ENCODE measurements at places on chromosomes 13 and 19.

DNA sequence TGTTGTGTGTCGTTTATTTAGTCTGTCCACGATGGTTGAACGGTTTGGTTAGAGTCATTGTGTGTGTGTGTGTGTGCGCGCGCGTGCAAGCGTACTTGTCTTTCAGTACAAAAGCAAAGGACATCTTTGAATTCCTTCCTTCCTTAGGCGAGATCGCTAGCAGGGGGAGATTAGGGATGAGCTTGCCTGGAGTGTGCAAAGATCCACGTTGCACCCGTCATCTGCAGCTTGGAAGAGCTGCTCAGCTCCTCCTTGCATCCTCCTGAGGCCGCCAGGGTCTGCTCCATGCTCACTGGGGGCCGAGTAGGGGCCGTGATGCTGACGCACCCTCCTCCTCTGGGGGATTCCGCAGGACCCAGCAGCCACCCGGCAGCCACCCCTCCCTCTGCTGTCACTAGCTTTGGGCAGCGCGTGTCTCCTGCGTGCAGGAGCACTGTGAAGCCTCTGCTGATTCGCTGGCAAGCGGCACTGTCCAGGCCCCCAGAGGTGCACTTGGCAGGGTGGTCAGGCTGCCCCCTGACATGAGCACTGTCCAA lies 137.3 kb downstream of the KDM4B start:
- no peak for DNase-seq

- DNase-seq: no peak
These were observed 35.3 kb upstream of the MYO16 start for GRCh38 chr13:108594153-108594552.

- DNase-seq: no peak
These were observed 248.7 kb downstream of the KLF5 start for GRCh38 chr13:73307481-73307880.

DNA sequence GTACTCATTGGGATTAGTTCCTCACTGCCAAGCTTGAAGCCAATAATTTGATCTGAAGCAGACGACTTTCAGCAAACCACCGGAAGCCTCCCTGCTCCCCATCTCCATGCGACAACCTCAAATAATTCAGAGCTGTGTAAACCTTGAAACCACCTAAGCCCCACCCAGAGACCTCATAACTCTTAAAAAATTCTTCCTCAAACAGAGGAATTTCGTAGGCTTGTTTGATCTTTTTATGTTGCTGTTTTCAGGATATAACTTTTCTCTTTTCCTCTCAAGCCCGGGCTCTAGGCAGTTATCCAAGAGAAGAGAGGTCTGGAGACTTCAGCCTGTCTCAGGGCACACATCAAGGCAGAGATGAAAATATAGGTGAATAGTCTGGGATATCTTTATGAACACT lies 311.6 kb downstream of the KCNRG start:
- no peak for DNase-seq

DNA sequence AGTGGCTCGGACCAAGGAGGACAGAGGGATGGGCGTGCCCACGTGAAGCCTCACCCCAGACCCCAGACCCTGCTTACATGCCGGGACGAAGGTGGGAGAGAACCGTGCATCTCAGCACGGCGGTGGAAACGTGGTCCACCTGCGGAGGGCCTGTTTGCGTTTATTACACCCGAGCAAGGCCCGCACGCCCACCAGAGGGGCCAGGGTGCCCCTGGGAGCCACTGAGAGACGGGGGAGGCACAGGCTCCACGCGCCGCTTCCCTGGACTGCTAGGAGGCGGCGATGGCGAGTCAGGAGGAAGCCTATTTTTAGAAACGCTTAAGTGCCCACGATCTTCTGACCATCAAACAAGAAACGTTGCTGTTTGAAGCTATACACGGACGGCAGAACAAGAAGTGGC lies 80.7 kb downstream of the ATP11A start:
- DNase-seq: no peak

GRCh38 chr19:44869733-44870470 lies 21.2 kb upstream of the TOMM40 start:
- no peak for DNase-seq

DNA sequence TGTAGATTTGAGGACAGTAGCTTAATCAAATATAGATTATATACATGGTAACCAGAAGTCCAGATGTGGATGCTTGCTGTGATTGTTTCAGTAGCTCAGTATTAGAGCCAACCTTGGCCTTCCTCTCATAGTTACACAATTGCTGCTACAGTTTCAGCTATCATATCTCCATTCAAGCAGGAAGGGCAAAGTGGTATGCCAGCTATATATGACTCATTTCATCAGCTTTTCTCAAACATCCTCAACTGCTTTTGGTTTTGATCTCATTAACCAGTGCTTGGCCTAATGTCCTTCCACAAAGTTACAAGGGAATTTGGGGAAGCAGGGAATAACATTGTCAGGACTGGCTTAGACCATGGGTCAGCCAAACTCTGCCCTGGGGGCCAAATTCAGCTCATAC lies 73.0 kb upstream of the MAB21L1 start:
- no peak for DNase-seq

- no peak for DNase-seq
These were observed 79.7 kb downstream of the EFNB2 start for GRCh38 chr13:106455777-106456176.

- DNase-seq: no peak
These were observed 89.9 kb downstream of the COL4A2 start for GRCh38 chr13:110396913-110397381.

- no peak for DNase-seq
These were observed 61.6 kb downstream of the GSX1 start for GRCh38 chr13:27853861-27854260.

DNA sequence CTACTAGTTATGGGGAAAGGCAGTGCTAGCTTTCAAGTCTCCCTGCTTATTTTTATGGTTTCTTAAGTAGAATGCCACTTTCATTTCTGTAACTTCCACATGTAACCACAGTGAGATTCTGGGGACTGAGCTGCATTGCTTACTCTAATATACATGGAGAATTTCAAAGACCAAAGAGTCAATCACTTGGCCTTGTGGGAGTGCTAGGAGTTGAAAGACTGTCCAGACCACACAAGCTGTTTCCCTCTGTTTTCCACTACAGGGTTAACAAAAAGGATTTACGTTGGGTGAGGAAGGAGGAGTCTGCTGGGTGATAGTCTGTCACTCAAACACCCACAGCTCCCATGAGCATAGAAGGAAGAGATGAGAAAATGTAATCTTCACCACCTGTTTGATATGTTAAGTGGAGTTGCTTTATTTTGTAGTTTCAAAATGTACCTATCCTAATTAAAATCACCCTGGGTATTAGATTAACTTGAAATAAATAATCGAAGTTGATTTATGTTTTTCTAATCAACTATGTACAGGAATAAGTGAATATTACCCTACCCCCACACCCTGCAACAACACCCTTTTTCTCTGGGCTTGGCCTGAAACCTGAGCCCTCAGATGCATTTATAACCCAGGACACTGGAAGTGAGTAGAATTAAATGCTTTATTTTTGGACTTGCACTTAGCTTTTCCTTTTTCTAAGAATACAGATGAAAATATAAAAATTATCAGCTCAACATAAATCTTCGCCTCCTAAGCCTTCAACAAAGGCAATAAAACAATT lies 225.8 kb upstream of the SLC10A2 start:
- DNase-seq: no peak

DNA sequence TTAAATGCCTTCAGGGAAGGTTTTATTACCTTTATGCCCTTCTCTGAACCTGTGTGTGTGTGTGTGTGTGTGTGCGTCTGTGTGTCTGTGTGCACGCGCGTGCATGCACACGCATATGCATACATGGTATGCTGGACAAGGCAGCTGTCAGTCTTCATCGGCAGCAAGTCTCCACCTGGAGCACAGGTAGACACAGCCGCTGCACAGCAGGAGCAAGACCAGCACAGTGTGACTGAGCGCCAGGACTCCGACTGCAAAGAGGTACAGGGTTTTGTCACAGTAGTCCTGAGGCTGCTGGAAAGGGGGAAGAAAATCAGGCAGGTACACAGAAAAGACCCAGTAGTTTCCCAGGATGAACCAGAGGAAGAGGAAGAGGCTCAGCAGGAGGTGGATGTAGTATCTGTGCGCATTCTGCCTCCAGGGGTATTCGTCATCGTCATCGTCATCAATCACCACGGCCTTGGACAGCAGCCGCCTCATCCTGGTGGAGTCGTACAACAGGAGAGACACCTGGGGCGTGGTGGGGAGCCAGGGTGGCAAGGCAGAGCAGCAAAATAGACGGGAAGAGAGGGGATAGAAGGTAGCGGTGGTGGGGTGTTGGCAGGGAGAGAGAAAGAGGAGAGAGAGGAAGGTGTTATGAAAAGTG lies 12.8 kb upstream of the DHRS12 start:
- no peak for DNase-seq

GRCh38 chr19:51226067-51226466 lies 1.2 kb downstream of the CD33 start:
- DNase-seq: no peak

DNA sequence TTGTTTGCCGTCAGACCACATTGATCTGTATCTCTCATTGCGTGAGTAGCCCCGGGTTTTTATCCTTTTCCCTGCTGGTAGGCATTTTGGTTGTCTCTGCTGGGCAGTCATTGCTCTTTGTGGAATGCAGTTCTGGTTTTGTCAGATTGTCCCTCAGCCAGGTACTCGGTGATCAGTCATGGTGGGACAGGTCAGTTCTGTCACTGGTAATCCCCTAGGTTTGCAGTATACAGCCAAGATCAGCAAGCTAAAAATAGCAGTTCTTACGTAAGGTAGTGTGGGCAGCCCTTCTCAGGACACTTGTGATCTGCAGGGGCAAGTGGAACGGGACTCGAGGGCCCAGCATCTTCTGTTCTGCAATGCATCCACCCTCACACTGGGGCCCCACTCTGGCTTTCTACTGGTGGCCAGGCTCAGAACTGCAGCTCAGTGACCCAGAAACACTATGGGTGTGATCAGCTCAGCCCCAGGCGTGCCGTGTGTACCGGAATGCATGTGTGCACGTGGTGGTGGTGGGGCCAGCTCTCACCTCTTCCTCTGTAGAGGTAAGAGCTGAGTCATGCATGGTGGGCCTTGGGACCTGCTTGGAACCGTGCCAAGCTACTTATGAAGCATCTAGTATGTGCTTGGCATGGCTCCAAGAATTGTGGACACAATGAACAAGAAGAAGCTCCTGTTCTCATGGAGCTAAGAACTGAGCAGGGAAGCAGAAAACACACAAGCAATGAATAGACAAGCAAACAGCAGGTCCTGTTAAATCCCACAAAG lies 6.3 kb downstream of the PLEKHF1 start:
- DNase-seq: peak; percentile 91

DNA sequence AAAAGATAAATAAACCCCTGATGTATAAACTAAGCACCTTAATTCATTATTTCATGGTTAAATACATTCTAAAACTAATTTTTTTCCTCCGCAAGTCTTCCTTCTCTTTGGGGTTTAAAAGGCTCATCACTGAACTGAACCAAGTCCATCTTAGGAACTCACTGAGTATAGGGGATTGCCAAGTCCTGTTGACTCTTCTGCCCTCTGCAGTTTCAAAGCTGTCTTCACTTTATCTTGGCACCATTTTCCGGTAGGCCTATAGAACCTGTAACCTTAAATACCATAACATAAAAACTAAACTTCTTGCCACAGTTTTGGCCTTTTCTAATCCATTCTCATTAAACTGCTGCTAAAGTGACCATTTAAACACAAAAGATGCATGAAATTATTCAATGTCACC lies 66.5 kb upstream of the USPL1 start:
- no peak for DNase-seq

- DNase-seq: no peak
These were observed 4.7 kb upstream of the ZNF611 start for GRCh38 chr19:52739576-52739975.

GRCh38 chr19:52945652-52946321 lies 16.9 kb downstream of the ZNF816 start:
- no peak for DNase-seq

DNA sequence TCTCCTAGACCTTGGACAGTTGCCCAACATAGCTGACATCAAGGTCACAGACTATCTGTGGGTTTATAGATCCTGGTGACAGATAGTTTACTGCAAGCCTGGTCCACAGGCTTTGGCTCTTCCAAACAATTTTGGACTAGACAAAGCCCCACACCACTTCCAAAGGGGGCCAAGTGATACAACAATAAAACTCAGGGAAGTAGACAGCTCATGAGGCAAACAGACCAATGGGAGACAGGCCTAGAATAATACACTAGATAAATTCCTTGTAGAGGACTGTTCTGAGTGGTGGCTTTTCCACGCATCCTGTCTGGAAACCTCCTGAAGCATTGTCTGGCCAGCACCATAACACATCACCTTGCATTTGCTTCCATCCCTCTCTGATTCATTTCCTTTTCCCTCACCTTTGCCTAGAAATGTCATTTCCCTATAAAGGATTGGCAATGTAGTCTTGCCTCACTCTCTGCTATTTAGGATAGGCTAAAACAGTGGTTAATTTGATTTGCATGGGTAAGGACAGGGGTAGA lies 284.2 kb downstream of the POU4F1 start:
- no peak for DNase-seq

DNA sequence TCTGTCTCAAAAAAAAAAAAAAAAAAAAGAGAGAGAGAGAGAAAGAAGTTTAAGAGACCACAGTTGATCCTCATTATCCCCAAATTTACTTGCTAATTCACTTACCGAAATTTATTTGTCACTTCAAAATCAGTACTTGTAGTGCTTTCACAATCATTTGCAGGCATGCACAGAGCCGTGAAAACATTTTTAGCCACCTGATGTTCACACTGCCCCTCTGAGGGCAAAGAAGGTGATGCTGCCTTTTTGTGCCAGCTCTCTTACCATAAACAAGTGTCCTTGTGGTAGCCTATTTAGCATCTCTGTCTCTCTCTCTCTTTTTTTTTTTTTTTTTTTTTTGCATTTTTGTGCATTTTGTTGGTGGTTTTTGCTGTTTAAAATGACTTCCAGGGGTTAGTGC lies 24.1 kb upstream of the CASP14 start:
- DNase-seq: no peak

DNA sequence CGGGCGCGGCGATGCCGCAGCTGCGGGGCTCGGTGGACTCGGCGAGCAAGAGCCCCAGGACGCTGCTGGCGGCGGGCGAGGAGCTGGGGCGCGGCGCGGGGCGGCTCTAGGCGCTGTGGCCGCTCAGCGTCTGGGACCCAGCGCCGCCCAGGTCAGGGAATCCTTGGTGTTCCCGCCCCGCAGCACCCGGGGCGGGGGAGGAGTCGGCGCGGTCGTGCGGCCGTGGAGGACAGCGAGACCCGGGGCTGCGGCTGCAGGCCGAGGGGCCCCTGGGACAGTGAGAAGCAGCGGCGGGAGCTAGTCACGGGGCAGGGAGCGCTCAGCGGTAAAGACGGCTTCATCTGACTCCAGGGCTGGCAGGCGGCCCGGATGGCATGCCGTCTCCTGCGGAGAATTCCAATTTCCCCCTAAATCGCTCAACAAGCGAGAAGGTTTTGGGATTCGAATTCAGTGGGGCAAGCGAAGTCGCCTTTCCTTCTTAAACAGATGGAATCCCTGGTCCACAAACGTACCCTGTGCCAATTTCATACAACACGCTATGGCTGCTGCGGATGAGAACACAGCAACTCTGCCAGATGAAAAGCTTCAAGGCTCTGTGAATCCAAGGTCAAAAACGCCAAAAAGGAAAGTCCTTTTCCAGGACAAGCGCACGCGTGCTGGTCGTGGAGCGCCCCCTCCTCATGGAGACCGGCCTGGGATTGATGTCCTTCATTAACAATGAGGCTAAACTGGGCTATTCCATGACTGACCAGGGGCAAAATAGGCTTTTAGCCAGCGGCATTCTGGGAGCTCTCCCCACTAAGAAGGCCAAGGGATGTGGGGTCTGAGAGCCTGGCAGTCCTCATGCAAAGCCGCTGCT lies 4.2 kb upstream of the ZSCAN4 start:
- peak; percentile 2 for DNase-seq

Measured in NCI-H2029 (cell line).